ENCODE measurements at places on chromosomes 13 and 19.

DNA sequence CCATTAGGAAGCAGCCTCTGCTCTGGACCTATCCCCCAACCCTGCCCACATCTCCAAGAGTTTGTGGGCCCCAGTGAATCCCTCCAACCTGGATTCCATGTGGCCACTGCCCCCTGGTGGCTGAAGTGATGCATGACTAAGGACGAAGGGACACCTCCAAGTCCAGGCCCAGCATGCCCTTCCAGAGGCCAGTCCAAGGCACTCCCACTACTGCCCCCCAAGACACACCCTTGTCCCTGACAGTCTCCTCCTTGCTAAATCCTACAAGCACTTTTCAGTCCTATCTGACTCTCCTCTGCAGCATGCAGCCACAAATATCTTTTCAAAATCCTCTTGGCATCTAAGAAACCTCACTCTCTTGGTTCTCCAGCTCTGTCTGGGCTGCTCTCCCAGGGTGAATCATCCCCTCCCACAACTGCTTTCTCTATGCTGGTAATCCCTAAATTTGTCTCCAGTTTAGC lies 33.0 kb downstream of the DEDD2 start:
- peak; percentile 87 for DNase-seq

DNA sequence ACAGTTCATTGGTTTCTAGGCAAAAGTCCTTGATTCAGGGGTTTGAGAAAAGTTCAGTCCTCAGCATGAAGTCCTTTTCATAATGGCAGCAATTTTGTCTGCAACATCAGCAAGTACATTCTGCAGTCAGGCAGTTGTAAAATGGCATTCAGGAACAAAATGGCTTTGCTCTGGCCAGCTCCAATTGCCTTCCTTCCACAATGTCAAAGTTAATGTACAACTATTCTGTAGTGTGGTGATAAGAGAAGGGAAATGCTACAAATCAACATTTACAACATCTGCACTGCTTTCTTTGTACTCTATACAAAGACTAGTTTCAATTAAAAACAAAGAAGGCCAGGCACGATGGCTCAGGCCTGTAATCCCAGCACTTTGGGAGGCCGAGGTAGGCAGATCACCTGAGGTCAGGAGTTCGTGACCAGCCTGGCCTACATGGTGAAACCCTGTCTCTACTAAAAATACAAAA lies 1.8 kb upstream of the NEK3 start:
- no peak for DNase-seq

- DNase-seq: no peak
Observed at GRCh38 chr19:39710333-39710890, 6.1 kb downstream of the LGALS14 start.

- DNase-seq: no peak
Observed at GRCh38 chr19:58357481-58358145, 4.3 kb upstream of the A1BG start.

- no peak for DNase-seq
Observed at GRCh38 chr19:20558011-20558410, 7.6 kb downstream of the ZNF737 start.

DNA sequence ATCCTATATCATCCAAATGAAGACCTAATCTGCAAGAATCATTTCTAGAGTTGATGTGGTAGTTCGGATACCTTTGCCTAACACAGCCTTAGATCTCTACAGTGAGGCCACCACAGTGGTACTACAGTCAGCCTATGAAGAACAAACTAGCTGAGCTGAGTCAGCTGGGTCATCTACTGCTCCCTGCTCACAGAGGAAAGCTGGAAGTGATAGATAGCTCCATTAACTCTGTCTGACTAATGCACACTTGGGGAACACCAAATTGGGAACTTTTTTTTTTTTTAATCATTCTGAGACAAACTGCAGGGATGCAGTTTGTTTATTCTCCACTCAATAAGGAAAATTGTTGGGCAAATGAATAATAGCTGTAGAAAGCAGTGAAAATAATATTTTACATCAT lies 1160.6 kb downstream of the PCDH9 start:
- DNase-seq: no peak

GRCh38 chr13:49976314-49977258 lies 20.3 kb upstream of the TRIM13 start:
- DNase-seq: peak; percentile 86

- no peak for DNase-seq
Observed at GRCh38 chr13:102970542-102970941, 95.7 kb downstream of the SLC10A2 start.

DNA sequence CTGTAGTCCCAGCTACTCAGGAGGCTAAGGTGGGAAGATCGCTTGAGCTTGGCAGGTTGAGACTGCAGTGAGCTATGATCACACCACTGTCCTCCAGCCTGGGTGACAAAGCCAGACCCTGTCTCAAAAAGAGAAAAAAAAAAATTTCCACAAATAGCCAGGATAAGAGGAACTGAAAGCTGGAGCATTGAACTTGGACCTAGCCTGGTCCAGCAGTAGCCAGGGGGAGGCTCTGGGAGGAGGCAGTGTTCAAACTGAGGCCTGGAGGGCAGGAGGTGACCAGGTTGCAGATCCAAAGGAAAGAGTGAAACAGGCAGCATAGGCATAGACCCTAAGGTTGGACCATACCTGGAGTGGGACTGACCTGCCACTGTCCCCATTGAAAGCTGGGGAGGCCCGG lies 26.9 kb upstream of the PIK3R2 start:
- DNase-seq: no peak

Measured in tongue (tissue), 3 donors.